ENCODE measurements at places on chromosomes 5 and 9.

DNA sequence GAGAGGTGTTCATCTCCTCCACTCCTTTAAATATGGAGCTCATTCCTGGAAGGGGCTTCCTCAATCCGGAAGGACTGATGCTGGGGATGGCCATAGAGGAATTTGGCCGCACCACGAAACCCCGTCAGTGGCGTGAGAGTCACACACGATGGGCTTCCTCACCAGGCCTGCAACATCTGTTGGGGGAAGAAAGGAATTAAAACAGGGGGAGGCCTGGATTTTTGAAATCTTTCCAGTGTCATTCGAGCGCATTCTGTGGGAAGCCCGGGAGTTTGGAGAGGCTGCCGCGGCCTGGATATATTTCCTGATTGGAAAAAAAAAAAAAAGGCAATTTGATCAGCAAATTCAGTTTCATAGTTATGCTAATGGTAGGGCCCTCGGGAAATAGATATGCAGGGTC, 76.3 kb upstream of the ORM1 start:
- DNase-seq, result no peak

GRCh38 chr5:142432961-142433360, 108.1 kb upstream of the SPRY4 start:
- no peak for DNase-seq

GRCh38 chr9:138066049-138066448, 188.5 kb downstream of the CACNA1B start:
- DNase-seq, result no peak

- DNase-seq, result no peak
These were observed 282.3 kb downstream of the DEPDC1B start for GRCh38 chr5:60417500-60418181.

- no peak for DNase-seq
These were observed 64.8 kb downstream of the DPYSL3 start for GRCh38 chr5:147445090-147445489.

DNA sequence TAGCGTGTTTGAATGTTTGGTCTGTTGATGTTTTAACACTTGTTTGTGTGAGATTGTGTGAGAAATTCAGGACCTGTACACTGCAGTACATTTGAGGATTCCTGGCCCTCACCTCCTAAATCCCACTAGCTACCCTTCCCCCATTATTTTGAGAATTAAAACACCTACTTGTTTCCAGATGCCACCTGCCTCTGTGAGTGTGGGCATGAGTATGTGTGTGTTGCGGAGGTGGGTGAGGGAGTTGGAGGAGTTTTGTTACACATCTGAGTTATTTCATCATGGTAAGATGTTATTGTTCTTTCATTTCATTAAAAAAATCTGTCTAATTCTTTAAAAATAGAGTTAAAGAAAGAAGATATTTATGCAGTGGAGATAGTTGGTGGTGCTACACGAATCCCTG, 36.3 kb downstream of the HSPA4 start:
- DNase-seq, result no peak

DNA sequence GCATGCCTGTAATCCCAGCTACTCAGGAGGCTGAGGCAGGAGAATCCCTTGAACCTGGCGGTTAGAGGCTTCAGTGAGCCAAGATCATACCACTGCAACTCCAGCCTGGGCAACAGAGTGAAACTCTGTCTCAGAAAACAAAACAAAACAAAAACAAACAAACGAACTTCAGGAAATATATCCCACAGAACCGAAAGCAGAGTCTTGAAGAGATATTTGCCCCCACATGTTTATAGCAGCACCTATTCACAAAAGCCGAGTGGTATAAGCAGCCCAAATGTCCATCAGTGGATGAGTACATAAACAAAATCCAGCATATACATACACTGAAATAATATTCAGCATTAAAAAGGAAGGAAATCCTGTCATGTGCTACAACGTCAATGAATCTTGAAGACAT, 57.6 kb upstream of the GRIN3A start:
- DNase-seq, result no peak

- DNase-seq, result no peak
These were observed 2.4 kb upstream of the ZSWIM6 start for GRCh38 chr5:61329550-61330128.

- DNase-seq, result peak; percentile 79
These were observed at the start of gene SHB for GRCh38 chr9:38068701-38069628. TSS of gene SHB (minus strand) at chr9:38069227. CDS start at chr9:38068645, 582 bp downstream.

DNA sequence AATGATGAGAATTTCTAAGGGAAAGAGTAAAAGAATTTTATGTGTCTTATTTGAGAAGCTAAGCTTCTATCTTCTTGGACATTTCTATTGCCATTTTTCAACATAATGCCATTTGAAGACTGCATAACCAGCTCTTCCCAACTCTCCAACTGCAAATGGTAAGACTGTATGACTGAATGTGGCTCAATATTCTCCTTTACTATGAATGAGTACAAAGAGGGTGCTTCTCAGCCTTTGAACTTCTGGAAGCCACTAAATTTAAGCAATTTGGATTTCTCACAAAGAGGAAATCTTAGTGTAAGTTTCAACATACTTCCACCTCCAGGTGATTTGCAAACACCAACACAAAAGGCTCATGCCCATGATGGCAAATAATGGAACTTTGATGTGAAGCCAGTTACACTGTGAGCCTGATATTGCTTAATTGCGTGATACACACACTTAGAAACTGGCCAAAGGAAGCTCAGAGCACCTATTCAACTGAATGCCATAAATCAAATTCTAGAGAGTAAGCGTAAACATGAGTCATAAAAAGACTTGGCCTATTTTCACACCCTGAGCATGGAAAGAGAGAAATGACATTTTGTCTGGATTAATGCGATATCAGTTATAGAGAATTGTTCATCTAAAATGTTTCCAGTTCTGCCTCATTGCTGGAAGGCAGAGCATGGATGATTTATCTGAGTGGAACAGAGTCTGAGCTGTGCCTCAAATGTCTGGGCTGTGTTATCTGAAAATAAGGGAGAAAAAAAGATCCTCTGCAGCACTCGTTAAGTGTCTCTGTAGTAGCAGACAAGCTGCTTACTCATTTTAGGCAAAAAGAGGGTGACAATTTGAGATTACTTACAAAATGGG, 145.3 kb downstream of the PLK2 start:
- no peak for DNase-seq

GRCh38 chr5:173868096-173868880, 19.9 kb upstream of the CPEB4 start:
- DNase-seq, result no peak

GRCh38 chr9:1222511-1222910, 172.4 kb downstream of the DMRT2 start:
- DNase-seq, result no peak

DNA sequence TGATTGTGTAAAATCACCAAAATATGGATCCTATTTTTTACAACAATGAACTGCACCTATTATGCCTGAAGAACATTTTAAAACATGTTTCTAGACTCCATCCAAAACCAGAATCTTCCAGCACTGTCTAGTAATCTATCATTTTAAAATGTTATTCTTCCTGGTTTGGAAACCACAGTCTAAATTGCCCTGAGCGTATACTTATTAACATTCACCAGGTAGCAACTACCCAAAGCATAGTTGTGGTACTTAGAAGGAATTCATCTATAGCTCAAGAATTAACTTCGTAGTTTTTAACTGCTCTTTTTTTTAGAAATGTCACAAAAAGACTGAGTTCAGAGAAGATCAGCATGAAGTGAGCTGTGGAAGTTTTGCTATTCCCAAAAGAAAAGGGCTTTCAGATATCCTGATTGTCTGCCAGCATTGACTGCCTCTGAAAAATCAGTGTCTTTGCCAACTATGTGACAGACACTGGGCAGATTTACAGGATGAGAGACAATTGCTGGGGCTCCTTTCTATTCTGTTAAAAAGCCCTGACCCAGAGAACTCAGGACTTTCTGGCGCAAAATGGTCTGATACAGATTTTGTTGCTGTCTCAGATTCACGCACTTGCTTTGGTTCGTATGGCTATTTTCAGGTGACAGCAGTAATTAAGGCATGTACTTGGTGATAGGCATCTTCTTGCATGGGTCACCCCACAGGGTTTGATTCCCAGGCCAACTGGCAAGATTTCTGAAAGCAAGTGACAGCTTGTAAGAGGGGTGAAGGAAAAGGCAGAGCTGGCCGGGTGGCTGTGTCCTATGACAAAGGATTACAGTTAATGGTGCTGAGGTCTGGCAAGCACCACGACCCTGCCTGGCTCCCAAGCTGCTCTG, 152.5 kb upstream of the RAI14 start:
- no peak for DNase-seq

GRCh38 chr5:40386289-40386688, 293.4 kb upstream of the PTGER4 start:
- DNase-seq, result no peak

- DNase-seq, result no peak
These were observed 21.2 kb upstream of the SARDH start for GRCh38 chr9:133759146-133759900.

DNA sequence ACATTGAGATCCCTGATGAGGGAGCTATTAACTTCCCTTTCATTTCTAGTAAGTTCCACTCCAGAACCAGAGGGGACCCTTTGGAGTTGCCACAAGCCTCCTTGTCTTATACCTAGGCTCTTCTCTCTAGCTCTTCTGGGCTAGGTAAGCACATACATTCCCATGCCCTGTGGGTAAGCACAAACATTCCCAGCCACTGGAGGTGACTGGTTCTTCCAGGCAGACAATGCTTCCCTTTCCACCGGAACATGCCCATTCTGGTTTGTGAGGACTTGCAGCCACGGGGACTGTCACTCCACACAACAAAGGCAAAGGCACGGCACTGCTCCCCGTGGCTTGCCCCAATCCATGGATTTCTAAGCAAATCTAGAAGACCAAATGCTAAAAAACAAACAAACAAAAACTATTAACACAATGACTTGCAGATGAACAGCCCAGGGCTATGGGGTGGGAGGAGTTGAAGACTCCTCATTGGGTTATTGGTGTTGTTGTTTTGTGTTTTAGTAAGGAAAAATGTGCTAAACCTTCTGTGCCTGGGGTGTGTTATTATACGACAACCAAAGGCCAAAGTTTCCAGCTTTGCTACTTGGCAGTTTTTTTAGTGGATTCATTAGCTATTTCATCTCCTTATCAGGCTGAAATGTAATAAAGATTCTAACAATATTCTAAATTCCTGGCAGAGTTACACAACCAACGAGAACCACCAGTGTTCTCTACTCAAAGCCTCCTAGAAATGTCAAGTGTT, 276.2 kb downstream of the SYK start:
- no peak for DNase-seq

GRCh38 chr9:35616681-35617459, 1.3 kb downstream of the CD72 start:
- no peak for DNase-seq

DNA sequence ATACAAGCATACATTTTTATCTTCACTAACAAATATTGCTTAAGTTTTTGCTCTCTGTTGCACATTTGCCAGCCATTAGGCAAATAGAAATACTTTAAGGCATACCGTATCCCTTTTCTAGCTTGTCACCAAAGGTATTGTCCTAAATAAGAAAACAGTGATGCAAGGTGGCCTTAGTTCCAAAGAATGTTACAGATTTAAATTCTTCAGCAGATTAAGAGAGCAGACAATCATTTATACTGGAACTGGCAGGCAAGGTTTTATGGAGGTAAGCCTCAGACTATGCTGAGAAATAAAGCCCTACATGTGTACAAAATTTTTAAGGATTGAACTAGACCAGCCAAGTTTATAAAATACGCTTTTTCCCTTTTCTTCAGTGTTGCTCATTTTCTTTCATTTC, 247.8 kb downstream of the IZUMO3 start:
- DNase-seq, result no peak

GRCh38 chr9:32968101-32969011, 33.1 kb downstream of the APTX start:
- DNase-seq, result peak; percentile 79

DNA sequence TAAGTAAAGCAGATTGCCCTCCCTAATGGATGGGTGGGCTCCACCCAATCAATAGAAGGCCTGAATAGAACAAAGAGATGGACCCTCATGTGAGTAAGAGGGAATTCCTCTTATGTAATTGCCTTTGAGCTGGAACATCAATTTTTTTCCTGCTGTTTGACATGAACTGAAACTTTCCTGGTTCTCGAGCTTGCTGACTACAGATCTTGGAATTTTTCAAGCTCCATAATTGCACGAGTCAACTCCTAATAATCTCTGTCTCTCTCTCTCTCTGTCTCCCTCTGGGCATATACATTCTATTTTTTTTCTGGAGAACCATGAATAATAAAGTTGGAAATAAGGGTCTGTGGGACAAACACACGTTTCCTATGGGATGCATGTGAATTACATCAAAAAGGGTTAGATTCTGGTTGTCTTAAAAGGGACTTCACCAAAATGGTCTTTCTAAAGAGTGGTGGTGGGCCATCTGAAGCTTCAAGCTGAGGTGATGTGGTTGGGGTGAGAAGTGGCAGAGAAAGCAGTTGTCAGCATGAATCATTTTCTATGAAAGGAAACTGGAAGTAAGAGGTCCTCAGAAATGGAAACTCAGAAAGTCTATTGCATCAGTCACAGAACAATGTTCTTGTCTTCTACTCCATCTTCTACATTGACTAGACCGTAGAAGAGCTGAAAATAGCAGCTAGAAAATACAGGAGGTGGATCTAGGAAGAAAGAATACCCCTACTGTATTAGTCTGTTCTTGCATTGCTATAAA, 47.0 kb upstream of the HOMER1 start:
- DNase-seq, result no peak

DNA sequence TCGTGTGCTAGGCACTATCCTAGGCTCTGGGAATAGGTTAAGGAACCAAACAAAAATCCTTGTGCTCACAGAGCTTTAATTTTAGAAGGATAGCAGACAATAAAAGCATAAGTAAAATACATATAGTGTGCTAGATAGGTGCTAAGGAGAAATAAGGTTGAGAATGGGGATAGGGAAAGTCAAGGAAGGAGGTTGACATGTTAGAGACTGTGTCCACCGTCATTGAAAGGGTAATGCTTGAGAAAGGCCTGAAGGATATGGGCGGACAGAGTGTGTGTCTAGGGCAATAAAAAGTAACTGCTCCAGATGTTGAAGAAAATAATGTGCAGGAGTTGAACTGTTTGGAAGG, 482 bp upstream of the TDRD7 start:
- no peak for DNase-seq

GRCh38 chr9:90915693-90916092, 114.1 kb downstream of the SYK start:
- no peak for DNase-seq

DNA sequence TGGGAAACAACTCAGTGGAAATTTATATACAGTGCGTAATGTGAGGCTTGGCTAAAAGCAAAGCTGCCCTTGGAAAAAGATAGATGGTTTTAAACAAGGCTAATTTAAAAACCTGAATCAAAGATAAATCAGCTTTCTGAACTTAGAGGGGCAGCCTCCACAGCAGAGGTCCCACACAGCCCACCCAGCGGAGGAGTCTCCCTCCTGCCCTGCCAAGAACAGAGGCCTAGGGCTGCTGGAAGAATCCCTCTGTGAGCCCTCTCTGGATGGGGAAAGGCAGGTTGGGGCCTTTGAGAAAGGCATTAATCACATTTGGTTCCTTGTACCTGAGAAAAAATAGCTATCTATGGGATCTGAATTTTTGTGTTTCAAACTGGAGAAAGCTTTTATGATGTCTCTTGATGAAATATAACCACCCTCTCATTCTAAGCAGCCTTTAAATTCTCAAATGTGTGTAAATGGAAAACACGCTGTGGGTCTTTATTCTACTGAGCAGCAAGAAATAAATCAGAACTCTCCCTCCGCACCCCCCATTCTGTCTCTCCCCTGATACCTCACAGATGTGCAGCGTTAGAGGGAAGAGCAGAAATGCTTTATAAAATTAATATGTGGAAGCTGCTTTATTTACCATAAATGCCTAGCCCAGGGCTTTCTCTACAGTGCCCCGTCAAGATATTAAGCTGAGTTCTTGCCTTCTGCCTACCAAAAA, 329.2 kb downstream of the EFNA5 start:
- DNase-seq, result no peak
